Fibroblast of skin of left quadriceps (primary cell): ENCODE measurements at places on chromosomes 2 and 18.

- no peak for DNase-seq
These were observed 21.7 kb downstream of the AKAIN1 start for GRCh38 chr18:5175378-5175777.

GRCh38 chr2:240646900-240647502 is 21.7 kb downstream of the GPR35 start:
- DNase-seq, result no peak

GRCh38 chr2:97878865-97879264 is 116.9 kb downstream of the TMEM131 start:
- no peak for DNase-seq

DNA sequence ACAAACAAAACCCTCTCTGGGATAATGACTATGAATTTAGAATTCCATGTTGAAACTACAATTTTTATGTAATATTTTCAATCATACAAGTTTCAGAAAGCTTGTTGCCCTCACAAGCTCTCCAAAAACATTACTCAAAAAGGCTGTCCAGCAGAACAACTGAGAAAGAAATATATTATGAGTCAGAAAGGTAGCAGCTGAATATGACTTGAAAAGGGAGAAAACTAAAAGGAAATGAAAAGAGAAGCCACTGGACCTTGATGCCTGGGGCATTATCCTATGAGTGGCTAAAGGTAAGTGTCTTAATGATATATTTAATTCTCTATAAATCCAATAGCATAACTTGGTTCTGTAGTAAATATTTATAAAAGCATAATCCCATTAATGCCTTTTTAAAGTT is 61.8 kb downstream of the NXPH2 start:
- no peak for DNase-seq

GRCh38 chr2:65027616-65028244 is 28.5 kb upstream of the CEP68 start:
- DNase-seq, result no peak

DNA sequence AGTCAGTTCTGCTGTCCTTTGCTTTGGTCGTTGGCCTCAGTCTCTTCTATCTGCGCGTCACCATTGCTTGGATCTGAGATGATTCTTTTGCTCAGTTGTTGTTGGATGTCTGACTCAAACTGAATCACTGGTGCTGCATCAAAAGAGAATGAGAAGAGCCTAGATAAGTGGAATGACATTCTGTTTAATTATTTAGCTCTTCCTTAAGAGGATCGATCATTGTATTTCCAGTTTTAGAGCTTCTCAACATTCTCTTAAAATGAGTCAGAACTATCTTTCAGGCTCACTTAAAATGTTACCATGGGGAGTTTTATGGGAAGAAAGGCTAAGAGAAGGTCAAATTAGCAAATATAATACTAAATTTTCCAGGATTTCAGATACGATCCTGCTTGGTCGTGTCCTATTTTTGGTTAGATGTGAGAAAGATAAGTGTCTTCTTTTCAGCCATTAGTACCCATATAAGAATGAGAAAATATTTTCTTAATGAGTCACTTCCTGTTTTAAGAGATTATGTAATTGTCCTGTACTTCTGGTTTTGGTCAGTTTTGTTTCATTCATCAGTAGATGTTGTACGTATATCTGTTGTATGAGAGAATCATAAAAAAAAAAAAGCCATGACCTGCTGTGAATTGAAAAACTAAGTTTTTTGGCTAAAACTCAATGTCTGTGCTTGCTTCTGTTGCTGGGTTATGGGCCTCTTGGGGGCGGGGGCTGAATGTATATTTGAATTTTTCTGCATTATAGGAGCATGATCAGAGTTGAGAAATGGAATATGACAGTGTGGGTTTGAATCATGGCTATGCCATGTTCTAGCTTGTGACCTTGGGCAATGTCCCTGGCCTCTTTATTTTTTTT is 31.6 kb upstream of the CASP10 start:
- peak; percentile 79 for DNase-seq

DNA sequence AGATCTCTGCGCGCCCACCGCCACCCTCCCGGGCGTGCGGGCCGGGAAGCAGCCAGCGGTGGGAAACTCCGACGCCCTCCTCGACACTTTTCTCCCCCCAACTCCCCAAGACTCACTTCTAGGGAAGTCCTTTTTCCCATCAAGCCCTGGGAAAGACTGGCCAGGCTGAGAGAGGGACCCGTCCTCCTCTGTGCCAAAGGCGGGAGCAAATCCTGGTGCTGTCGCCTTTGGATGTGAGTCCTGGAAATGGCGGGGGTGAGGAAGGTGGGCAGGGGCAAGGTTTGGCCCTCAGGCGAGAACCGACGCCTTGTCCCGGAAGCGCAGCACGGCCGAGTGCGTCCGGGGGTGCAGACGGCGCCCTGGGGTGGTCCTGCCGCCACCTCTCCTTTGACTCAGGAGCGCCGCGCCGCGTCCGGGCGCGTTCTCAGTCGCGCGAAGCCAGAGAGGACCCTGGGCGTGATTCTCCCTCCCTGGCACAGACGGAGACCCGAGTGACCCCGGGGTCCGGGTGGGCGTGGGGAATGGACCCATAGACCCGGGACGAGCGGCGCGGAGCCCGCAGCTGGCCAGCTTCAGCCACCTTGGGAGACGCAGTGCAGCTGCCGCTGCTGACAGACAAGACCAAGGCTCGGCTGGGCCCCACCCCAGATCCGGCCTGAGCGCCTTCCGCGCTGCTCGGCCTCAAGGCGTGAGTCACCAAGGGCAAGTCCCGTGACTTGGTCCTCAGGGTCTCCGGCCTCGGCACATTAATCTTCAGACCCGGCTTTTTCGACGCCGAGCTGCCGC is 3.5 kb upstream of the LBX2 start:
- DNase-seq, result peak; percentile 41

- DNase-seq, result no peak
These were observed 34.5 kb downstream of the SFT2D3 start for GRCh38 chr2:127735537-127736399.

- no peak for DNase-seq
These were observed 267.8 kb downstream of the PID1 start for GRCh38 chr2:229003256-229003655.

- DNase-seq, result peak; percentile 89
These were observed 114.9 kb downstream of the SPP2 start for GRCh38 chr2:234165421-234165820.

DNA sequence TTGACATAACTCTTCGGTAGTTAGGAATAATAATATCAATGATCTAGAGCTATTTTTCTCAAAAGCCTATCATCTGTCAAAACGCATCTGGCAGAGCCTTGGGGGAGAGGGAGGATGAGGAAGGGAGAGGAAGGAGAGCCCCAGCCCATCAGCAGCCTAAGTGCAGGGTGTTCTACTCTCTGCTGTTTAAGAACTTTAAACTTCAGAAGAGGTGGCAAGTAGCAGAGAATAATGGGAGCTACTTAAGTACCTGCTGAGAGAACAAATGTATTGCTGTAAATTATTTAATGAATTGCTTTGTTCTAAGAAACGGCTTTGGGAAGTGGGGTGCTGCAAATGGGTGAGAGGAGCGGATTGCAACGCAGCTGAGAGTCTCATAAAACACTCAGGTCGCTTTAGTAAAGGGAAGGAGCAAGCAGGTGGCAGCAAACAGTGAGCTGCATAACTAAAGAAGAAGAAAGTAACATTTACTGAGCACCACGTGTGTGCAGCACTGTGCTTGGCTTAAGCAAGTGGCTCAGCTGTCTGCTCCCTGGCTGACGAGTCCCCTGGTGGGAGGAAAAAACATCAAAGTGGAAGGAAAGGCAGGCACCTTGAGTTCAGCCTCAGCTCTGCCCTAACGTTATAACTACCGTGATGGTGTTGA is 26.3 kb upstream of the SH3RF3 start:
- no peak for DNase-seq

DNA sequence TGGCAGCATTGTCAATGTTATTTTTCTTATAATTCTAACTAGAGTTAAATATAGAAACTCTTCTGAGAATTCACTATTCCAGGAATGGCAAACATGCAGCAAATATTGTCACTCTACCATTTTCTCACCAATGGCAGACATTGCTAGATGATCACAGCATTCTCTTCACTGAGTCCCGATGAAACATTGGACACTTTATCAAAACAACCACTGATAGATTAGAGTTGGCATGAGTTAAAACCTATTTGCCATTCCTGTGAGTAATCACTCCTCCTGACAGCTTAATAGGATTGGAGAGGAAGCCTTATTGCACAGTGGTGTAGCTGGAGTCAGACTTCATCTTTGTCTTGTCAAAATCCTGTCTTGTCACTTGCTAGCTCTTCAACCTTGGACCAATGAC is 163.9 kb upstream of the THUMPD2 start:
- no peak for DNase-seq

GRCh38 chr2:179963626-179964025 is 43.5 kb downstream of the CWC22 start:
- peak; percentile 42 for DNase-seq

GRCh38 chr18:80254971-80255500 is 7.7 kb upstream of the PARD6G start:
- DNase-seq, result no peak

DNA sequence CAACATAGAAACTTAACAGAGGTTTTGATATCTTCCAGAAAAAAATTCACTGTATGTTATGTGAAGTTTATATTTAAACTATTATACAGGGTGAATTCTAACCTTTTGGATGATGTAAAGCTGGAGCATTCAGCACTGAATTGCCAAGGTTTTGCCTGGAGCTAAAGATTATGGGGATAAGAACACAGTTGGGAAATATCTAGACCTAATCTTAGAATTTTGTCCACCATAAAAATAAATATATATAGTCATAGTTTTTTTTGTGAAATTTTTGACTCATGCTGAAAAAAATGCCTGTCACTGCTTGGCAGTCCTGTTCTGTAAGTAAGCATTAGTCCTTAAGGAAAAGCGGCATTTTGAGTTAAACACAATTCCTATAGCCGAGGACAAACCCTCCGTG is 339.3 kb upstream of the TMEFF2 start:
- DNase-seq, result no peak

GRCh38 chr2:235694721-235695601 is 201.1 kb downstream of the AGAP1 start:
- DNase-seq, result no peak

GRCh38 chr2:237752761-237753165 is 45.8 kb upstream of the RBM44 start:
- no peak for DNase-seq

DNA sequence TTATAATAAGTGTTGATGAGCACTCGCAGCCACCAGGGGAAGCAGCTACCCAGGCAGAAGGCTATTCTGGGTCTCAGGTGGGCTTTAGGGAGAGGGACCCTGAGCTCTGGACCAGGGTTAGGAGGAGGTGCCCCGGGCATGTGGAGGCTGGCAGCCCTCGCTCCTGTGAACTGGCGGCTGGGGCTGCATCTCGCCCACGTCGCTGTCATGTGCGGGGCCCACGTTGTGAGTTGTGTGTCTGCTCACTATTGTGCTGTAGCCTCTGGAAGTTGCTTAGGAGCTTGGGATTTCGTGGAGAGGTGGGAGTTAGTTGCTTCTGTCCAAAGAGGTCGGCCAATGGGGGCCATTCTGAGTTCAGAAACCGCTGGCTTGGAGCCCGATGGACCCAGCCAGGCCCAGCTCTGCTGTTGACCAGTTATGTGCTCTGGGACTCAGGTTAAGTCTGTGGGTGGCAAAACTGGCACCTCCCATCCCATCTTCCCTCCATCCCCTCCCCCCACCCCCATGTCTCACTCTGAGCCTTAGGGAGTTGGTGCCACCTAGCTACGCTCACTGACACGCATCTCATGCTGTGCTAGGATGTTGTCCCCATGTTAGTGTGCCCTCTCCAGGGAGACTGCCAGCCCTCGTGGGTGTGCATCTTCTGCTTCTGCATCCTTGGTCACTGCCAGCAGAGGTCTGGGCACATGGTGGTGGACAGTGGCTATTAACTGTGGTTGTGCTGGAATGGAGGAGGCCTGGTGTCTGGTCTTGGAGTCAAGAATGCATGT is 18.5 kb downstream of the RRM2 start:
- no peak for DNase-seq

- DNase-seq, result no peak
These were observed 274.6 kb upstream of the DPP10 start for GRCh38 chr2:114167799-114168198.

- DNase-seq, result peak; percentile 58
These were observed 238.5 kb downstream of the MTX2 start for GRCh38 chr2:176507786-176508185.

DNA sequence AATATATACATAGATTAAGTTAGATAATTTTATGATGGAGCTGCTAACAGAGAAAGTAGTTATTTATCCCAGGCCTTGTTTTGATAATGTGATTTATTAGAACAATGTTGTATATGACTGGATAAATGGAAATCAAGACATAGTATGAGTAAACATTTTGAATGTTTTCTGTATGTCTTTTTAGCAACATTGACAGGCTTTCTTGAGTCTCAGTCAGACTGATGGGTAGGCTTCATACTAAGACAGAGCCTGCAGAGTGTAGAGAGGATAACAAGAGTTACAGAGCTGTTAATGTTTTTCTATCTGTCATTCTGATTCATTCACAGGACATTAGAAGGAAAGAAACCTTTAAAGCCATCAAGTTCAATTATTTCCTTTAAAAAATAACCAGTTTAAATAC is 478.5 kb downstream of the LRP1B start:
- no peak for DNase-seq

- DNase-seq, result peak; percentile 98
These were observed 84.8 kb downstream of the CCBE1 start for GRCh38 chr18:59612381-59612780.

- no peak for DNase-seq
These were observed 74.6 kb upstream of the RNF152 start for GRCh38 chr18:61967252-61967891.

DNA sequence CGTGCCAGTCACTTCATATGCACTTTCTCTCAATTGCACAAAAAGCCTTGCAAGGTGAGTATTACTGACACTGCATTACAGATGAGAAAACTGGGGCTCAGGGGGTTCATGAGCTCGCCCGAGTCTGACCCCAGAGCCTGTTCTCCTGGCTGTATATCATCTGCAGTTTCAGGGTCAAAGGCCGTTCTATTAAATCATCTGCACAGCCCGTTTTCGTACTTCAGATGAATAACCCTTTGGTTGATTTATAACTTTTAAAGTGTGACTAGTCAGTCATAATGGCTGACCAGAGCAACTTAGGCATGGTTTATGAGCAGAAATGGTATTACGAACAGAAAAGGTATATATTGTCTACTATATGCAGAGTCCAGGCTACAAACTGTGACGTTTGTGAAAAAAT is 35.3 kb upstream of the NPAS2 start:
- DNase-seq, result no peak

DNA sequence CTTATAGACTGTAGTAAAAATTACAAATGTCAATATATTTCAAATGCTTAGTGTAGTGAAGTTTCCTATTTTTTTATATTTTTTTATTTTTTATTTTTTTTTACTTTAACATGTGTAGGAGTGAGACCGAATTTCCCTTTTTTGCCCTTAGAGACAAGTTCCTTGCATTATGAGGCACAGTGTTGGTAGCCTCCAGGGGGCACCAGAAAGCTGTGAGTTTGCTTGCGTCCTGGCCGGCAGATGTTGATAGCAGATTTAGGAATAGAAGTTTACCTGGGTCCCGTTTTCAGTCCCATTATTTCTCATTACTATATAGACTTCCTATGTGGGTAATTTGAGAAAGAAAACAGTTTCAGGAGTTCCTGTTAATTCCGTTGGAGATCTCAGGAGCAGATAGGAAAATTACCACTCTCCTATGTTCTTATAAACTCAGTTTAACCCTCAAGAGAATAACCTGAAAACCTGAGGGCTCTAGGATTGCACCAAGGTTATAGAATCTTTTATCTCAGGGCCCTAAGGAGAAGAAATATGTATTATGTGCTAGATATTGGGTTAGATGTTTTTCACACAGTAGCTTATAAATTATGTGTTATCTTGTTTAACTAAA is 157.5 kb upstream of the SESTD1 start:
- DNase-seq, result peak; percentile 34

GRCh38 chr18:61852496-61852895 is 40.3 kb downstream of the RNF152 start:
- DNase-seq, result no peak
